Sigmoid colon (tissue), 7 donors: ENCODE measurements at places on chromosomes 5 and 9. TPM values are rescaled to one million over a fixed set of nuclear protein-coding genes. Genes with fewer than 3 reads are reported as not detected.

Gene SCGB3A2
- not detected for polyA plus RNA-seq

Gene HDAC3
- 51.1 TPM for polyA plus RNA-seq

Gene ENTREP1
- 1.2 TPM for polyA plus RNA-seq

DNA sequence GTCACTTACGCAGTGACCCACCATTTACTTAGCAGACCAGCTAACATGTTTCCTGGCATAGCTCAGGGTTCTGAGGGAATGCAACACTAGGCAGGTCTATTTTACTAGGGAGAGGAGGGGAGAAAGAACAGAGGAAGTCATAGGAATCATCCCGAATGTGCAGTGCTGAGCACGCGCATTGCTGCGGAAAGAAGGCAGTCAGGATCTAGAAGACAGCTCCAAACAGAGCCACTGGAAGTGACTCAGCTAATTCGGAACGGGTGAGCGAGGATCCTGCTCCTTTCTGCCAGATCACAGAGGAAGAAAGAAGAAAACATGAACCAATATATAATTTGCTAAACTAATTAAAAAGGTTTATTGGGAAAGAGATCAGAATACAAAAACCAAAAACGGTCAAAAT is 339.8 kb downstream of the EFNA5 start:
- no peak for DNase-seq

GRCh38 chr5:74061292-74061691 is 435.3 kb downstream of the ARHGEF28 start:
- DNase-seq, result no peak
